ENCODE measurements at places on chromosomes 11 and 22.

GRCh38 chr11:71443736-71444445 lies 4.3 kb downstream of the DHCR7 start:
- no peak for DNase-seq

GRCh38 chr11:9716275-9717039 lies 52.6 kb downstream of the SWAP70 start:
- no peak for DNase-seq

DNA sequence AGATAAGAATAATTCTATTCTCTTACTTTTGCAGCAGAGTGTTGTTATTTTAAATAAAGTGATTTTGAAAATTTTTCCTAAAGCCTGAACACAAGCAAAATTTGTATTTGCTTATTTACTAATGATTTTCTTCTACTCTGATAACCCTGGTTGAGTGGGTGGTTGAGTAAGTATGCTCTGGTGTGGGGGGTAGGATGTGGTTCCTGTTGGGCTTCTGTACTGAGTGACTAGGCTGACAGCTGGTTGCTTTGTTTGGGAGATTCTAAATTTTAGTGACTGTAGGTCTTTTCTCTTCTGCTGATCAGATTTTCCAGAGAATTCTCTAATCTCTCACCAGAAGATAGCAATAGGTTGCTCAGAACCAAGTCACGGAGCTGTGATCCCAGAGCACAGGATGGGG lies 61.6 kb downstream of the METTL15 start:
- no peak for DNase-seq

- DNase-seq, result peak; percentile 28
These were observed 121.7 kb downstream of the SGSM3 start for GRCh38 chr22:40491990-40492631.

DNA sequence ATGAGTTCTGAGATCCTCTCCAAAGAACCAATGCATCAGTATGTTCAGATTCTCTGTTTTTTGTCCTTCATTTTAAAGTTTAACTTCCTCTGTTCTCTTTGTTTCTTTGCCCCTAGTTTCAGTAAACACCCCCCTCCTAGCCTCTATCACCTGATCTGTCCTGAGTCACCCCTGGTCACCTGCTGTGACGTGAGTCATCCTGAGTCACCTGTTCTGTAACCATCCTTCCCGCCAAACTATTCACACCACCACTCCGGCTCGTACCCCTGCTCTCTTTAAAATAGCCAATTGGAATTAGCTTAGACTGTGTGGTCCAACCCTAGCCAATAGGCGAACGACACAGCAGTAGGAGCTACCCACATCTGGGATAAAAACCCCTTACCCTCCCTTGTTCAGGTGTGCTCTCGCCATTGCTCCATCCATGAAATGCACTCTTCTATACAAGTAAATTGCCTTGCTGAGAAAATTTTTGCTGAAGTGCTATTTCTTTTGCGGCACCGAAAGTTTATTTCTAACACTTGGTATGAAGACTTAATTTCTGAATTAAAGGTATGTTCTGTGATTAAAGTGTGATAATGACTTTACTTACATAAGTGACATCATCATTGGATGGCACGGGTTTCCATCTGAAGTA lies 318.4 kb downstream of the AASDHPPT start:
- DNase-seq, result no peak

GRCh38 chr22:43292630-43293018 lies 50.5 kb downstream of the SCUBE1 start:
- DNase-seq, result no peak

DNA sequence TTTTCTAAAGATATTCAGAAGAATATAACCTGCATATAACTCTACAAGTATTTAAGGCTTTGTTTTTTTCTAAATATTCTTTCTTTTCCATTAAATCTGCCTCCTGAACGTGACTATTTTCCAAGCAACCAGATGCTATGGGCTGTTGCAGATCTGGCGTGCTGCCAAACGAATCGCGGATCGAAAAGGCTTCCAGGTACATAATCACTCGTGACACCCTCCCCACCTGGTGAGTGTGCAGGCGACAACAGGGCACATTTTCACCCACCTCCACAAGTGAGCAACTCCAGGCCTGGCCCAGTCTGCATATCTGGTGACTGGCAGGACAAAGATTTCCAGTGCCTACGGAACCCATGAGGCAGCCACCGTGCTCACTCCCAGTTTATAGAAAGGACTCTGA lies 660.1 kb downstream of the OPCML start:
- DNase-seq, result peak; percentile 14

- DNase-seq, result no peak
These were observed 2.8 kb upstream of the BSX start for GRCh38 chr11:122984186-122985011.

- no peak for DNase-seq
These were observed 91.4 kb downstream of the CD44 start for GRCh38 chr11:35230388-35230787.

DNA sequence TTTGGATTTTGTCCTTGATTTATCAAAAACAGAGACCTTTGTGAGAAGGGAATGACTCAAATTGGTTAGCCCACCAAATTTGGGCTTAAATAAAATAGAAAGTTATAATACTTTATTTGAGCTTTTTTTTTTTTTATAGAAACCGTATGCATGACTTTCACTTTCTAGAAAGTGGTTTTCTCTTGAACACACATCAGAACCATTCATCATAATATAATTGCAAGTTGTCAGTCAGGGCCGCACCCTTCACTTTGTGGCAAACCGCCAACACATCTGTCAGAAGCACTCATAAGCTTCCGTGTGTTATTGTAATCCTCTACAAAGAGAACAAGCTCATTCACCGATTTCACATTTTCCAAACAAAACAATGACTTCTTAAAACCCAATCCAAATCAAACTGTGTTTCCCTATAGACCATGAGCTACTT lies 76.1 kb downstream of the SOX6 start:
- no peak for DNase-seq

DNA sequence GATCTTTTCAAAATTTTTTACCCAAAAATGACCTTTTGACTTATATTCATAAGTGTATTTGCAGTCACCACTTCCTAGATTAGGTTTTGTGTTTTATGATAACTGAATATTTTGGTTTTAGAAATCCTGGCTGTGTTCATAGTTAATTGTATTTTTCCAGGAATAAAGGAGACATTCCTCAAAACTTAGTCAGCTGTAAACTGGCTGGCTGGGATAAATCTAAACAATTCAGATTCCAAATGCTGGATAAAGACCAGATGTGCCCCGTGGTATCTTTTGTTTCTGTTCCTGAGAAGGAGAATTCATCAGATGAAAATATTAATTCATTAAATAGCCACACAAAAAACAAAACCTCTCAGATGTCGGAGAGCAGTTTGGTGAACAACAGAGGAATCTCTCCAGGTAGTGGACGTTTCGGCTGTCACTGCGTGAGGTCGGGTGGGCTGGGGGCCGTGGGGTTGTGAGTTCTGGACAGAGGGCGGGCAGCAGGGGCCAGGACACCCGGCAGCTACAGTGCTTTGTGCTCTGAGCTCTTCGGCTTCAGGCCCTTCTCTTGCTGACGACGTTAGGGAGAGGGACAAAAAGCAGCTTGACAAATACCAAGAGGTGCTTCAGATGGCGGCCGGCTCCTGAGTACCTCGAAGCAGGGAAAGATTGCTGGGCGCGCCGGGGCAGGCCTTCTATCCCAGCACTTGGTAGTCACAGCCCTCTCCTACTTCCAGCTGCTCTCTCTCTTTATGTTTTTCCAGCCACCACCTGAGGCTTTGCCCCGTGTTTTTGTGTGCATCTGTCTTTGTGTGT lies 24.6 kb downstream of the MOV10L1 start:
- DNase-seq, result no peak

DNA sequence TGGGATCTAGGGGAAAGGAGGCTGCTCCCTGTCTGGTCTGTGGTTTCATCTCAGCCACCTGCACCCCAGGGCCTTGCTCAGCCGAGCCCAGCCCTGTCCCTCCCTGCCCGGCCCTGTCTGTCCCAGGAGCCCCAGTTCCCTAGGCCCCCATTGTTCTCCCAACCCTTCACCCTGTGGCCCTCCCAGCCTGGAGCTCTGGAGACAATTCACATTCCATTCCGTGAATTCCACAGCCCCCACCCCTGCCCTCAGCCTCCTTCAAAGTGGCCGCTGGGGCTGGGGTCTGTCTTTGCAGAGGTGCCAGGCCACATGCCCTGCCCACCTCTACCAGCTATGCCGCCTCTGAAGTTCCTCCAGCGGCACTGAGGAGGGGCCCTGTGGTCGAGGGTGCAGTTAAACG lies 77.9 kb upstream of the WNT11 start:
- no peak for DNase-seq

- no peak for DNase-seq
These were observed 19.8 kb upstream of the SHANK2 start for GRCh38 chr11:71272161-71272560.

DNA sequence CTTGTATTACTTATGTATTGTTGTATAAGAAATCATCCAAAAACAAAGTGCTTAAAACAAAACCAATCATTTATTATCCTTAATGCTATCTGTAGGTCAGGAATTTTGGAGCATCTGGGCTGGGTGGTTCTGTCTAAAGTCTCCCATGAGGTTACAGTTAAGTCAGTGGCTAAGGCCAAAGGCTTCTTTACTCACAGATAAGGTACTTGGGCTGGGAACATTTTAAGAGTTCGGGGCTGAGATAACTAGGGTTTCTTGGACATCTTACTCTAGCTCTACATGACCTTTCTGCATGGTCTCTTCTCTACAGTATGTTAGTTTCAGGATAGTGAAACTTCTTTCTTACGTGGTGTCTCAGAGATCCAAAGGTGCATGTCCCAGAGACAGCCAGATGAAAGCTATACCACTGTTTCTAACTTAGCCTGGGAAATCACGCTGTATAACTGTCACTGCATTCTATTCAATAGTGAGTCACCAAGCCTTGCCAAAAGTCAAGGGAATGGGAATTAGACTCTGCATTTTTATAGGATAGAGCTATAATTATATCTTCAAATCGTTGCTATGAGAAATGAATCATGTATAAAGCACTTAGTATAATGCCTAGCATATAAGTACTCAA lies 29.6 kb downstream of the SOX6 start:
- no peak for DNase-seq

- no peak for DNase-seq
These were observed 108.5 kb downstream of the TP53I11 start for GRCh38 chr11:44842220-44842619.

- no peak for DNase-seq
These were observed 15.6 kb upstream of the MFRP start for GRCh38 chr11:119361941-119362725.

DNA sequence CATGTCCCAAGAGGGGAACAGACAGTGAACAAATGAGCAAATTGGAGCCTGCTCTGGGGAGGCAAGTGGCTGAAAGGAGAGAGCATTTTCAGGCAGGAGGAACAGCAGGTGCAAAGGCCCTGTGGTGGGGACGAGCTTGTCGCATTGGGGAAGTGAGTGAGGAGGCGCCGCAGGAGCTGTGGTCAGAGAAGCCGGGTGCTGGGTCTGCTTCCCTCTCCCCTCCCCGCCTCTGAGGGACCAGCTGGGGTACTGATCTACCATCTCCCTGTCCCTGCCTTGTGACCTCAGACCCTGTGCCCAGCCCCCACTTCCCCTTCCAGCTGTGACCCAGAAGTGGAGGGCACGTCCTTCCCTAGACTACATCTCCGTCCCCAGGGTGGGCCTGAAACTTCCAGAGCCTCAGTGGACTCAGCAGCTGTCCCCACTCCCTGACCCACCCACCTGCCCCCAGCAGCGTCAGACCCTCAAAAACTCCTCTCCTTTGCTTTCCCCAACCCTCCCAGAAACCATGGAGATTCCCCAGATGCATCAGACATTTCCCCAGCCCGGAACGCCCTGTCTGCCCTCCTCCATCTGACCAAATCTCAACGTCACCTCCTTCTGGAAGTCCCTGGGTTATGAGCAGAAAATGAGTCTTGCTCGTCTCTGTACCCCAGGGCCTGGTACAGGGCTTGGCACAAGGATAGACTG lies 19.7 kb upstream of the PDGFB start:
- DNase-seq, result no peak

DNA sequence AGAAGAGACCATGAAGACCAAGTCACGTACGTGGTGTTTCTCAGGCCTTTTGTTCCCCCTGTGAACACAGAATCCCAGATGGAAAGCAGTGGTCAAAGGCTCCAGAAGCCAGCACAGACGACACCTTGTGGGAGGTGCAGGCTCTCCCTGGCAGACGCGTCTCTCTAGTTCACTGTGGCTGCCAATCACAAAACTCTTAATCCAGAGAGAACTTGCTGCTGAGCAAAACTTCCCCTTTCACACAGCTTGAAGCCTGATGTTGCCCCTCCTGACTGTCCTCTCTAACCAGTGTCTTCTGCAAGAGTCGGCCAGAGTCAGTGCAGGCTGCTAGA lies 67.1 kb downstream of the PIWIL3 start:
- no peak for DNase-seq

DNA sequence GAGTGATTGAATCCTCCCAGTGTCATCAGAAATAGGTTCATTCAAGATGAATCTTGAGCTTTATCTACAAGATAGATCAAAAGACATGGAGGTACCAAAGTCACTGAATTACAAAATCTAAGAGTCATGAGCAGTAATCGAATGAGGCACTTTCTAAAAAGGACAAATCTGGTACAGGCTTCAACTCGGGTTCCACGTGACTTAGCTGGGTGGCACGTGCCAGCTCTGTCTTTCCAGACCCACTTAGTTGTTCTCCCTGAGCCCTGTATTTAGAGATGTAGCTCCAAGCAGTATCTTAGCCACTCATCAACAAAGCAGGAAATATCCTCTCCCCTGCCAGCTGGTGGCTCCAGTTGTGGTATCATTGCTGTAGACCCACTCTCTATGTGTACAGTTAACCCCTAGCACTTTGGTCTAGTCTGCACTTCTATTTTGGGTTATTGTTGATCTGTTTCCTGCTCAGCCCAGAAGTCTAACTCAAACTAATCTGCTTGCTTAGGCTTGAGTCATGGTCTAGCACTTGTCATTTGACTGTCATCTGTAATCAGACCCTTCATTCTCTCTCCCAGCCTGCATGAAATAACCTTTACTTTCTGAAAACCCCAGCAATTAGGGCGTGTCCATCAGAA lies 528.7 kb downstream of the ETS1 start:
- DNase-seq, result no peak

DNA sequence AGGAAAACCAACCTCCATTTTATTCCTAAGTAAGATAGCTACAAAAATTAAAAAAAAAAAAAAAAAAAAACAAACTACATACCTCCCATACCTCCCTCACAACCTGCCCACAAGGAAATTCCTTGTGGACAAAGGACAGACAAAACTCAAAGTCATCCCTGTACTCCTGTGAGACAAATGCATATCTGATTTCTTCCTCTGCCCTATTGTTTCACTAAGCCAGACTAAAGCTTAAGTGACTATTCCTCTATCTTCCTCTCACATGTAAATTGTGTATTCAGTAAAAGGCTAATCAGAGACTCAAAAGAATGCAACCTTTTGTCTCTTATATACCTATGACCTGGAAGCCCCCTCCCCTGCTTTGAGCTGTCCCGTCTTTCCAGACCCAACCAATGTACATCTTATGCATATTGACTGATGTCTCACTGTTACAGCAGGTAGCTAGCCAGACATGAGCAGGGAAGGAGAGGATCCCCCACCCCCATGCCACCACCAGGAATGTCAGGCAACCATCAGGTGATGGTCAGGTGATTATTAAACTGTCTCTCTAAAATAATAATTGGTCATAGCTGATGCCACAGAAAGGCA lies 289.4 kb downstream of the SBF2 start:
- no peak for DNase-seq

Measured in cerebellar nuclear complex (tissue), 1 donor.